Myocyte (in vitro differentiated cells): ENCODE measurements at places on chromosomes 7 and 10. TPM values are rescaled to one million over a fixed set of nuclear protein-coding genes. Genes with fewer than 3 reads are reported as not detected.

The SEMA3E gene
- total RNA-seq = 2.4 and 3.2 TPM in 2 replicates

- no peak for DNase-seq
Measured at GRCh38 chr7:96996111-96996957, 9.0 kb upstream of the DLX6 start.

DNA sequence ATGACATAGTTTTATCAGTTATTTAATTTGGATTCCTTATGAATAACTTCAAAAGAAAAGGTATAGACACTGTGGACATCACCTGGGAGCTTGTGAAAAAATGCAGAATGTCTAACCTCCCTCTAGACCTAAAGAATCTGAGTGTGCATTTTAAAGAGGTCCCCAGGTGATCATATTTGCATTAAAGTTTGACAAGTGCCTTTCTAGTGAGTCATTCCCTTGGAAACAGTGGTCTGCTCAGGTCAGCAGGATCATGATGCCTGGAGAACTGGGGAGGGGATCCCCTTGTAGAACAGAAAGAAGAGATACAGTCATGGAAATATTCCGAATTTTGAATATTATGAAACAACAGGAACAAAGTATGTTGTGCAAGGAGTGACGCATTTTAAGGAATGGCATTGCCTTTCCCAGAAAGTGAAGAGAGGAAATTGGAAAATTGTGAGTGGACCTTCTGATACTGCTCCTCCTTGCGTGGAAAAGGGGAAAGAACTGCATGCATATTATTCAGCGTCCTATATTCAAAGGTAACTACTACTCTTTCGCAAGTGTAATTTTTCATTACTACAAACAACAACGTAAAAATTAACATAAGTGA lies 4.6 kb downstream of the STEAP2 start:
- DNase-seq = no peak

The CYTH3 gene
- total RNA-seq = 27.4 and 58.6 TPM in 2 replicates

DNA sequence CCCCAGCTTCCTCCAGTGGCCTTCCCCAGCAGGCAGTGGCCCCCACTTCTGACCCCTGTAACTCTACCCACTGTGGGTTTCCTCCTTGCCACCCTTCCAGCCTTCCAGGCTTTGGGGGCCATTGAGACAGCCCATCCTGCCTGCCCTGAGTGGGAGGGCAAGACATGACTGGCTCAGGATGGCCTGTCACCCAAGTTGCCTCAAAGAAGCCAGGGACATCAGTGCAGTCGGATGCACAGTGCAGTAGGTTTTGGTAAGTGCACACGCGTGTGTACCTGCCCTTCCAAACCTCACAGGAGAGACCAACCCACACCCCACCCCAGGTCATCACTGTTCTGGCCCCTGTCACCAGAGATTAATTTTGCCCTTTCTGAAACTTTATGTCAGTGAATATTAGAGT lies 22.7 kb downstream of the ZMIZ2 start:
- no peak for DNase-seq

DNA sequence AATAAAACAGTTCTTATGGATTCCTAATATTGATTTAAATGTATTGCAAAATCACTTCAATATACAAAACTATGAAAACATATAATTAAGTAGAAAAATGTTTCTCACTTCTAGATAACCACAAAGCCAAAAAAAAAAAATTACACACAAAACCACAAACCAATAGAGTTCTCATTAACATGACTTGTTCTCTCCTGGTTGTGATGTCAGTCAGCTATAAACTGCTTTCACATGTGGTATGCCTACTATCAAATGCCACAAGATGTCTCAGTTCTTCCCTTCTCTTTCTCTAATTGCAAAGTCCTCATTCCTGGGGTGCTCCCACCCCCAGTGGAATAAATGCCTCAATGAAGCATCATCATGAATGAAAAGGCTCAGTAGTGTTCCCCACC lies 16.6 kb downstream of the GNAI1 start:
- DNase-seq = peak; percentile 75

DNA sequence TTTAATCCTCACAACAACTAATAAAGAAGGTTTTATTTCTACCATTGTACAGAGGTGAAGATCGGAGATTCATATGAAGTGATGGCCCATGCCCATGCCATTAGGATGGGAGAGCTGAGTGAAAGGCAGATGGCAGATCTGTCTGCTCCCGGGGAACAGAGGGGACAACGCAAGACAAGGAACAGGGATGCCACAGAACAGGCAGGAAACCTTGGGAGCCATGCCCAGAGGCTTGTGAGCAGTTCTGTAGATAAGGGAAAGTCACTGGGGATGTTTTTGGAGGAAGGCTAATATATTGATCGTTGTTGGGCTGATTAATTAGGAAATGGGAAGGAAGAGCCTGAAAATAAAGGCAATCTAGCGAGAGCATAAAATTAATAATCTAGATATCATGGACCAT lies 73.1 kb upstream of the ITGB1 start:
- no peak for DNase-seq

GRCh38 chr10:1050145-1050544 lies 1.2 kb upstream of the IDI1 start:
- no peak for DNase-seq

DNA sequence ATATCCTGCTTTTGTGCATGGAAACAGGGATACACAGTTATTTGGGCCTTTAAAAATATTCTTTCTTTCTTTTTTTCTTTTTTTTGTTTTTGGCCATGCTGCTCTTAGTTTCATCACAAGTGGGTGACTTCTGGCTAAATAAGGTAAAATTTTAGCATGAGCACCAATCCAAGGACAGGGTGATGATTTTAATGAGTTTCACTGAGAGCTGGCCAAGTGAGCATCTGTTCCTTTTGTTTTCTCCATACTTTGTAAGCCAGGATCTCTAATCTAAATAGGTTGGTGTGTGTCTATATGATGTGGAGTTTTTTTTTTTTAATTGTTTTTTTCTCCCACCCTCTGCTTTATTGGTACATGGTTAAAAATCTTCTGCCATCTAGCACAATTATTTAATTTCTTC lies 106.8 kb downstream of the POLL start:
- no peak for DNase-seq

DNA sequence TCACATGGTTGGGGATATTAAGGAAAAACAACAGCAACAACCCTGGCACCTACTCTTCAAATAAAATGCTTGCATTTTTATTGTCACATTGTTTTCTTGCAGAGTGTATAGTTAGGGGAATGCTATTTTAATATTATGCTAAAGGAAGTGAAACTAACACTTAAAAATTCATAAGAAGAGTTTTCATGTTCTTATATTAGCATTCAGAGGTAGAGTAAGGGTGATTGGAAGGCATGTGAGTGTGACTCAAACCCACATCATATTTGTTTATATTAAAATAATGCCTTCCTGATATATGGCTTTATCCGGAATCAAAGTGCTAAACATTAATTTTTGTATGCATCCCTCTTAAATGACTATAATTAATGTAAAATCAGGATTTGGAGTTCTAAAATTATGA lies 59.8 kb upstream of the TES start:
- no peak for DNase-seq

DNA sequence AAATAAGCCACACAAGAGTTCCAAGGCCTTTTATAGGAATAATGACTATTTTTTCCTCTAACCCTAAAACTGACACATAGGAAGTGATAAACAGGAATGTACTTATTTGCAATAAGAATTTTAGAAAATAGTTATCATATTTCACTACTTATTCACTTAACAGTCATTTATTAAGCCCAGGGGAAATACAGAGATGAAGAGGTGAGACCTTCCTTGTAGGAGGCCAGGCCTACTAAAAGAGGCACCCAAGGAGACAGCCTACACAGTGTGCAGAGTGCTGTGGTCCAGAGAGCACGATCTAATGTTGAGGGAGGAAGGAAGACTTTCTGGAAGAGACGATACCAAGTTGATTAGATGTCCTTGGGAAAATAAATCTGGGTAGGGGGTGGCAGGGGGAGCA lies 45.0 kb upstream of the PPP1R3C start:
- no peak for DNase-seq

GRCh38 chr10:2914741-2915140 lies 152.6 kb upstream of the PFKP start:
- DNase-seq = no peak

GRCh38 chr10:124709861-124710260 lies 34.3 kb downstream of the FAM53B start:
- no peak for DNase-seq

The SMO gene
- total RNA-seq = 2.2 and 4.3 TPM in 2 replicates

DNA sequence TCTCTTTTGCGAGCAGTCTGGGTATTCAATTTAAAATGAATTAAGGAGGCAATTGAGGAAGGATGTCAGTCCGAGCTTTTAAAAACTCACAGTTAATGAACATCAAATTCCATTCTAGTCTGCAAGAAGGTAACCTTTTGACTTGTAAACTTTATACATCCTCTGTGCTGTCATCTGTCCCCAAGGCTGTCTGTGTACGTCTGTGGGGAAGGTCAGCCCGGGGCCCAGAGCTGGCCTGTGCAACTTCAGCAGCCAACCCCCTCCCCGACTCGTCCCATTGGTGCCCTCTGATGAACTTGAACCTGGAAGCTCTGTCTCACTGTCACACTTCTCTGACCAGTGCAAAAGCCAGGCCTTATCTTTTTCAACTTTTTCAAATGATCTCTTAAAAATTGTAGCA lies 80.3 kb downstream of the CCDC3 start:
- no peak for DNase-seq

The PDK4 gene
- 1.1 and 1.4 TPM in 2 replicates for total RNA-seq

DNA sequence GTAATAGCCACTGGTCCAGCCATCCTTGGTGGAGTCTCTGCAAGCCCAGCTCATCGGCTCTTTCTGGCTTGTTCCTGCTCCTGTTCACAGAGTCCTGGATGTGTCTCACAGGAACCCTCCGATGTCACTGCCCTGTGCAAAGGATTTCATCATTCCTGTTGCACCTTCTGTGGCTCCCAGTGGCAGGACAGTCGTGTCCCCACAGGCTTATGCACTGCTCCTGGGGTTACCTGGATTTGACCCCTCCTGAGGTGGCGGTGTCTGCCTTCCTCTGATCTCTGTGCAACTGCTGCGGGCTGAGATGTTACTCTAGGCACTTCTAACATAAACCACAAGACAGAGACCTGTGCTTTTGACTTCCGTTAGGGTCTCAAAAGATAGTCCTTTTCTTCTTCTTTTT lies 30.6 kb downstream of the APBB1IP start:
- DNase-seq = no peak

The PLPP4 gene
- 0.19 TPM in 1 of 2 replicates, not detected in the other for total RNA-seq

DNA sequence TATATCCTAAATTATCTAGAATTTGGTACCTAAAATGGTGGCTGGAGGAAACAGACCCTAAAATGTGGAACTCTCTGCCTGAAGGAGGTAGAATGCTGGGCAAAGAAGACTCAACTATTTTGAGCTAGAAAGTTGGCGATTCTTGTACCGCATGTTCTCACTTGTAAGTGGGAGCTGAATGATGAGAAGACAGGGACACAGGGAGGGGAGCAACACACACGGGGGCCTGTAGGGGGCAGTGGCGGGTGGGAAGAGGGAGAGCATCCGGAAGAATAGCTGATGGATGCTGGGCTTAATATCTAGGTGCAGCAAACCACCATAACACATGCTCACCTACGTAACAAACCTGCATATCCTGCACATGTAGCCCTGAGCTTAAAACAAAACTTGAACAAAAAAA lies 250.6 kb downstream of the CALN1 start:
- DNase-seq = no peak

The RBM20 gene
- 2.6 and 3.0 TPM in 2 replicates for total RNA-seq

- no peak for DNase-seq
Measured at GRCh38 chr7:156918635-156919034, 25.7 kb upstream of the LMBR1 start.

The ZNF479 gene
- total RNA-seq = not detected in 2 replicates

GRCh38 chr7:27143950-27144780 lies 684 bp upstream of the HOXA5 start:
- no peak for DNase-seq

The OPN4 gene
- not detected in 2 replicates for total RNA-seq

DNA sequence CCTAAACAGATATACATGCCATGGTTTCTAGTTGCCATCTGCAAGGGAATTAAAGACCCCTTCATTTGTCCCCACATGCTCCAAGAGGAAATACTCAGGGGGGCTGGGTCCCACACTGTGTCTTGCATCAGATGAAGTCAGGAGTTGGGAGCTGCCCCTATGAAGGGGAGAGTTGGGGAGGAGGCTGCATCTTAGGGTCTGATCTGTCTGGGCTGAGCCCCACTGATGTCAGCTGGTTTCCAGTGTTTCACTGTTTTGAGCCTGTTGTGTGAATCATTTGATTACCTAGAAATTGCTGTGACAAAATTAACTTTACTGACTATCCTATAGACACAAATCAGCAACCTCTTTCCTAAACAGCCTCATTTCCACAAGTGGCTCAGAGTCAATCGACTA lies 4.9 kb upstream of the ADCY1 start:
- no peak for DNase-seq

- no peak for DNase-seq
Measured at GRCh38 chr7:75617634-75618234, 121.0 kb downstream of the HIP1 start.

The AKR1D1 gene
- total RNA-seq = not detected in 2 replicates

DNA sequence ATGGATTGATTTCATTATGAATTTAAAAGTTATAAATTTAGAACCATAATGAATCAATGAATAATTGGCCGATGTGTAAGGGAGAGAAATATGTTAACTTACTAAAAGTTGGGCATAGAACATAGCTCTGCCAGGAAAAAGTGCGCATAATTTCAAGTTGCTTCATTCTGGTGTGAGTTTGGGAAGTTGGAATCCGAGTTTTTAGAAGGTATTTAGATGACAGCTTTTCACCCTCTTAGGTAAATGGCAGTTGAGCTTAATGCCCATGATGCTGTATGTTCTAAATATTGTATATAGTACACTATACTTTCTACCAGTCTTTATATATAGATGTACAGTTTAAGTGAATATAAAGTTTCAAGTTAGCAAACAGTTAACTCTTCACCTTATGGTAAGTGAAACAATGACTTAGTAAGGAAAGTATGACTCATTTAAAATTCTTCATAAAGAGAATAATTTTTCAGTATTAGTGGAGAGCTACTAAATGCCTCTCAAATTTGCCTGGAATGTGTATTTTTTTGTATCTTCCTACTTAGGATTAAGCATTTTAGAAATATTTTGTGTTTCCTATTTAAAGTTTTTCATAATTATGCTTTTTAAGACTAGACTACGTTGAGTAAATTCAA lies 1.6 kb downstream of the C1GALT1 start:
- DNase-seq = no peak

GRCh38 chr10:7374795-7375194 lies 36.0 kb downstream of the SFMBT2 start:
- no peak for DNase-seq

The KCNIP2 gene
- total RNA-seq = 0.45 and 0.83 TPM in 2 replicates

- DNase-seq = peak; percentile 23
Measured at GRCh38 chr10:26879744-26880143, 19.0 kb upstream of the ABI1 start.

GRCh38 chr10:112332509-112333228 lies 41.2 kb upstream of the ACSL5 start:
- DNase-seq = no peak

GRCh38 chr7:2985866-2986265 lies 57.8 kb downstream of the CARD11 start:
- DNase-seq = no peak

GRCh38 chr10:69715899-69716606 lies 85.7 kb upstream of the COL13A1 start:
- DNase-seq = no peak

The PKD2L1 gene
- total RNA-seq = 0.13 TPM in 1 of 2 replicates, not detected in the other
